Vagina (tissue), 2 donors: ENCODE measurements at places on chromosomes 1 and 21.

GRCh38 chr21:36788120-36788638 lies 89.3 kb downstream of the SIM2 start:
- H3K27ac ChIP-seq = no peak overlapping the region
- no peak overlapping the region for H3K4me3 ChIP-seq
- DNase-seq = no peak
- H3K4me1 ChIP-seq = no peaks in the 10 kb centered on the region

DNA sequence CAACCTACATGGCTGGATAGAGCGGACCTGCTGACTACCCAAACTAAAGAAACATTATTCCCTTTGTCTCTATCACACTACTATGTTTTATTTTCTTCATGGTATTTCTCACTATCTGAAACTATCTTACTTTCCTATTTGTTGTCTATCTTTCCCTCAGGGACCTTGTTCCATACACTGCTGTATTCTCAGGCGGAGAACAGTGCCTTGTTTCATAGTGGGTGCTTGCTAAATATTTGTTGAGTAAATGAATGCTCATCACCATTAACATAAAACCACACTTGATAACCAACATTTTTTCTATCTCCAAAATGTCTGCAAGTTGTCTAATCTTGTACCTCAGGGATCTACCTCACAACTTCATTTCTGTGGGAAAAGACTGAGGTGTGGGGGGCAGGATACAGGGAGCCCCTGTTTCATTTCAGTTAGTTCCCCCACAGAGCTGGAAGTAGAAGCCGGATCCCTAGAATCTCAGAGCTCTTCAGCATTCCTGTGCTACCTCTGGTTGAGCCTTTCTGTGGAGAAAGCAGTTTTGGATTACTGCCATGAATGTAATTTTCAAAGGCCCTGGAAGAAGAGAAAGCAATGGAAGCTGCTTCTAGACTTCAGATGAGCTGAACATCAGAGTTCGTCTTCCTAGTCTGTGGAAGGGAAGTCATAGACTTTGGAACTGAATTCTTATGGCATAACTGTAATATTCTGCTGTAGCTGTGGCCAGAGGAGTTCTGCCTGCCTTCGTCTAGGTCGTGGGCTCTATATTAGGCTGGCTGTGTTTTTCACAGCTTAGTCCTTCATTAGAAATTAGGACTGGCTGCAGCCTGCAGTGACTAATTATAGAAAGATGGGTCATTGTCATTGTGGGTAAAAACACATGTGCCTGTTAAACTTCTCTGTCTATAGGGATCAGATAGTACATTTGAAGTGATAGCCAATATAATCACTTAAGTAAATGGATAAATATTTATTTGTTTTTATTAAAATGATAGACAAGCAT lies 293.2 kb upstream of the SGIP1 start:
- no peaks in the 10 kb centered on the region for H3K36me3 ChIP-seq
- H3K4me1 ChIP-seq = no peaks in the 10 kb centered on the region
- no peak for DNase-seq
- H3K4me3 ChIP-seq = no peak overlapping the region
- H3K27me3 ChIP-seq = no peaks in the 10 kb centered on the region

- no peak overlapping the region for H3K27ac ChIP-seq
- H3K4me3 ChIP-seq = no peak overlapping the region
- DNase-seq = no peak
Measured at GRCh38 chr1:110976089-110976488, 12.4 kb upstream of the LRIF1 start.

- H3K27me3 ChIP-seq = no peaks in the 10 kb centered on the region
- H3K27ac ChIP-seq = no peak overlapping the region
- peaks cover 41% of the 10 kb centered on the region for H3K36me3 ChIP-seq
- peaks cover 27% of the 10 kb centered on the region for H3K4me1 ChIP-seq
- DNase-seq = no peak
Measured at GRCh38 chr1:31626223-31627207, 9.0 kb downstream of the HCRTR1 start.
